GM04504 (cell line): ENCODE measurements at places on chromosomes 7 and 10.

- DNase-seq = no peak
These were observed 30.6 kb upstream of the WDFY4 start for GRCh38 chr10:48653944-48654698.

- DNase-seq = no peak
These were observed 33.8 kb upstream of the RBM20 start for GRCh38 chr10:110610308-110610774.

- no peak for DNase-seq
These were observed 32.2 kb upstream of the TRIL start for GRCh38 chr7:28990200-28990960.

GRCh38 chr7:136114966-136115762, 138.0 kb upstream of the MTPN start:
- no peak for DNase-seq
